ENCODE measurements at places on chromosomes 3 and 15.

DNA sequence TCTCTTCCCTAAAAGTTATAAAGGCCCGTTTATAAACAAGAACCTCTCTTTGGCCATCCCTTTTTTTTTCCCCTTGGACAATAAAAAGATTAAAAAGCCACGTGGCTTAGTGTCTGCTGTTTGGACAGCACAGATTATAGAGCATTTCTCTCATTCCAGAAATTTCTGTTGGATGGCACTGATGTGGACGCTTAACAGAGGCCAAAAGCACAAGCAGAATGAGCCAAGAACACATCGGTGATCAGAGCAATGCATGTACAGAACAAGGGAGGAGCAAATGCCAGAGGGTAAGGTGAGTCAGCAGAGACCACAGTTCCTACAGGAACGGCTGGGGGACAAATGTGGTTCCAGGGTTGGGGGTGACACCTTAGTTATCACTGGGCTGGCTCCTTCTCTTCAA, 30.3 kb upstream of the CTNNB1 start:
- no peak for DNase-seq

GRCh38 chr3:13113346-13114330, 40.4 kb upstream of the IQSEC1 start:
- no peak for DNase-seq

DNA sequence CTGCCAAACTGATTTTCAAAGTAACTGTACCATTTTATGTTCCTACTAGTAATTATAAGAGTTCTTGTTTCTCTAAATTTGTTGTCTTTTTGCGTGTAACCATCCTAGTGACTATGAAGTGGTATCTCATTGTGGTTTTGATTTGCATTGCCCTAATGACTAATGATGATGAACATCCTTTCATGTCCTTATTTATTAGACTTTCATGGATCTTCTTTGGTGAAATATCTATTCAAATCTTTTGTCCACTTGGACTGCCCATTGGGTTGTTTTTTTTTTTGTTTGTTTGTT, 3.6 kb downstream of the OXSR1 start:
- DNase-seq: no peak

- DNase-seq: no peak
These were observed 3.2 kb upstream of the GABRR3 start for GRCh38 chr3:98038286-98038685.

DNA sequence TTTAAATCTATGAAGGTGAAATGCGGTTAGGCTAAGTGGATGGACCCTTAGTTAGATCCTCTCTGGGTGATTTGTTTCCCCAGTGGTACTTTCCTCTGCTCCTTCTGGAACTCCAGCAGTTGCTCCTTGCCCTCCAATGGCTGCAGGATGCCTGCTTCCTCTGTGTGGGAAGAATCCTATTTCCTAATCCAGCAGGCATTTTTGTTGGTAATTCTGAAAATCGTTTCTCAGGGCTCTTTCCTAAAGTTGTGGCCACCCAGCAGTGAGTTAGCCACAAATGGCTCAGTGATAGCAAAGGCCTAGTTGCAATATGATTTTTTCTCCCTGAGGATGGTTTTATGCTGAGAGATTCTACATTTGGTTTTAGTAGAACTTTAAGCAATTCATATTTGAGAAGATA, 332.3 kb upstream of the C2CD4B start:
- no peak for DNase-seq

GRCh38 chr3:24375947-24376384, 118.7 kb downstream of the THRB start:
- no peak for DNase-seq

DNA sequence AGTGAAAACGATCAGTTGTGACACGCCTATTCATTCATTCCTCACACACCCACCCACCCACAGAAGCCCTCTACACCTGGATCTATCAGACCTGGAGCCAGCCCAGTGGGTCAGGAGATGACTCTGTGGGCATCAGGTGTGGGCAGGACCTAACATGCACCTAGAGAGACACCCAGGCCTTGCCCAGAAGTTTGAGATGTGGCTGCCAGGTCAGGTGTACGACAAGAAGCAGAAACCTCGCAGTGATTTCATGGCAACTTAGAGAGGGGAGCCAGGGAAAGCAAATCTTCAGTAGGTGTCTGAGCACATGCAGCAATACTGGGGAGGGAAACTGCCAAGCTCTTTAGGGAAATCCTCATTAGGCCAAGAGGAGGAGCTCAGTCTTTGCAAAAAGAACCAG, 264.7 kb upstream of the ROPN1 start:
- no peak for DNase-seq

DNA sequence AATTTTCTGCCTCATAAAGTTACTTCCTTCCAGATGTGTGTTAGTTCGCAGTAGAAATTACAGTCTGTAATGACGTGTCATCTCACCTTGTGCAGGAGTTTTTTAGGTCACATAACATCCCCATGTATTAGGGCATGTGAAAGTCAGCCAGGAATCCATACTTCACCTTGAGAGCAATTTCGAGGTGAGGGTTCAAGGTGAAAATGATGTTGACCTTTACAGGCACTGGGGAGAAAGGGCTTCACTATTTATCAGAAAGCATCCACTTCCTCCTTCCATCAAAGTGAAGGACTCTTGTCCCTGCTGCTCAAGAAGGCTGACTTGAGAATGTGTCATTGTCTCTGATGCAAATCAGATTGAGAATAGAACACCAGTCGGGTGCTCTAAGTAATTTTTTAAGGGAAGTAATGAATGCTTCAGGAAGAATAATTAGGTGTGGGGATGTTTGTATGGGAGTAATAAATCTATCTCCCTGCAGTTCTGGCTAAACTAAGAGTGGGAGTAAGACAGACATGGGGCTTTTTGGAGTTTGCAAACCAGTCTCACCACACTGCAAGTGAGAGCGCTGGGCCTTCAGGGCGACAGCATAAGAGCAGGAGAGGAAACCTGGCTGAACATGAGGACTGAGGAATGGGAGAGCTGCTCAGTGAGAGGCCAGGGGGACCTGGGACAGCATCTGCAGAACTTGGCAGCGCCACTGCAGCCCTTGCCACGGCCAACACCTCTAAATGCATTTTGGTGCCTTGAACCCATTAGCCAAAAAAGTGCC, 85.9 kb upstream of the IL12A start:
- DNase-seq: no peak

DNA sequence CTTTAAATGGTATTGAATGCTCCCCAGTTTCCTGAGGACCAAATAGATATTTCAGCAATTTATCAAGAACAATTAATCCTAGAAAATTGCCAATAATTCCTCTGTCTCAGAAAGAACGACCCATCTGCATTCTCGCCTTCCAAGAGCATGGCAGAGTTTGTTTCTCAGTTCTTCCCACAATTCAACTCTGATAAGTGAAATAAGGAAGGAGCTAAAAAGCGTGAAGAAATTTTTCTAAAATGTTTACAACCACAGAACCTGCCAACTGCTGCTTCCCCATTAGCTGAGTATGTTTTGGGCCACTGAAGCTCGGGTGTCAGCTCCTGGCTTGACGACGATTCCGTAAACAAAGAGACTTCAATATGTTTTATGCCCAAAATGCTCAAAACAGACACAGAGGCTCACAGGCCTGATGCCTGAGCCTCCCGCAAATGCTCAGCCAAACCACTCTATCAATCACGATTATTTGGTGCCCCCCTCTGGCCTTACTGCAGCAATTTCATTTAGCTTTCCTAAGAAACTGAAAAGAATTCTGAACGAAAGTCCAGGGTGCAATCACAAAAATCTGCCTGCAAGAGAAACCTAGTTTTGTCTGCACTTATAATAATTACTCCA, 259.2 kb upstream of the CCDC54 start:
- no peak for DNase-seq

GRCh38 chr15:67520321-67521028, 456 bp upstream of the C15orf61 start:
- DNase-seq: no peak

GRCh38 chr3:174158674-174159073, 700.5 kb upstream of the NAALADL2 start:
- DNase-seq: no peak

All from hematopoietic multipotent progenitor cell (in vitro differentiated cells).